Left kidney (tissue), 8 donors: ENCODE measurements at places on chromosomes 2 and 18.

- no peak for DNase-seq
Observed at GRCh38 chr2:241558532-241559322, at the start of gene BOK. Gene BOK, plus strand, starts transcription at chr2:241558745. Its CDS starts 739 bp downstream, at chr2:241559484.

DNA sequence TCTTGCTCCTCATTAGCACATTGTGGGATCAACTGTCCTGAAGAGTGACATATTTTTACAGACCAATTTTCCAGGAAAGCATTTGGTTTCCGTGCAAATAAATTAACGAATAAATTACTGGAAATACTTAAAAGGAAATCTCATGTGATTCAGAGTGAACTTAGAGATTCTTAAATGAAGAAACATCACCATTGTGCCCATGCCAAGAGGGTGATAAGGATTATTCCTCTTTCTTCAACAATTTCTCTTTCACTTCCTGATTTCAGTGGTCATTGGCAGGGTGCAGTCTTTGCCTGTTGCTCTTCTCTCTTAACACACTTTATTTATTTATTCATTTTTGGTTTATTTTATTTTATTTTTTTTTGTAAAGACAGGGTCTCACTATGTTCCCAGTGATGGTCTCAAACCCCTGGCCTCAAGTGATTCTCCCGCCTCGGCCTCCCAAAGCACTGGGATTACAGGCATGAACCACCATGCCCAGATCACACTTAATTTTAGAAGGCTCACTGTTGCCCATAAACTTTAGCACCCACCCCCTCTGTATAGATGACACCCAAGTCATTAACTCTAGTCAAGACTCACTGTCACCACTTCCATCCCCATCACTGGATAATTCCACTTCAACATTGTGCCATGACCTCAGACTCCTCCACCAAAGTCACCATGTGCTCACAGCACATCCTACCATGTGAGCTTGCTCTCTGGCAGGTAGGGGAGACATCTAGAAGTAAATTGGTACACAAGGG is 92.6 kb upstream of the CERS6 start:
- DNase-seq = no peak

DNA sequence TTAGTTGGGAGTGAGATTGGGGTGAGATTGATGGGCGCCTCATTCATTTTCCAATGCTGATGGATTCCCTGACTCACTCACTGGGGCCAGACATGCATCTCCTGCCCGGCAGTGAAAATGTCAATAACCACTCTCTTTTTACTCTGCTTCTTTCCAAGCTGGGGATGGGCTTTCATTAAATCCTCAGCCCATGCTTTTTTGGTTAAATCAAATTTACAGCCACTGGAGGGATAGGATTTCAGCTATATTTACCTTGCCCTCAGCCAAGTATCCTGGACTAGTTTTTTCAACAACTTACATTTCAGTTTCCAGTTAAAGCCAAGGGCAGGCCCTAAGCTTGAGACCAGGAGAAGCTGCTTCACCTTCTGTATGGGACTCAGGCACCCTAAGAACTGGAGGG is 162.8 kb downstream of the TSN start:
- DNase-seq = peak; percentile 25

GRCh38 chr2:118932949-118933348 is 9.0 kb upstream of the MARCO start:
- no peak for DNase-seq

DNA sequence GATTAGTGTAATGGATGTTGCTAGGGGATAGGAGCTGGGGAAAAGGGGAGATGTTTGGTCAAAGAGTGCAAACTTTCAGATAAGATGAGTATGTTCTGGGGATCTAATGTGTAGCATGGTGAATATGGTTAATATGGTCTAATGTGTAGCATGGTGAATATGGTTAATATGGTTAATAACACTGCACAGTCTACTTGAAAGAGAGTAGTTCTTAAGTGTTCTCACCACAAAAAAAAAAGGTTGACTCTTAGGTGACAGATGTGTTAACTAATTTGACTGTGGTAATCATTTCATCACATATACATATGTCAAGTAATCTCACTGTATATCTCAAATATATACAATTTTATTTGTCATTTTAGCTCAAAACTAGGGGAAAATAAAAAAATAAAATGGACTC is 121.3 kb upstream of the CD226 start:
- no peak for DNase-seq

DNA sequence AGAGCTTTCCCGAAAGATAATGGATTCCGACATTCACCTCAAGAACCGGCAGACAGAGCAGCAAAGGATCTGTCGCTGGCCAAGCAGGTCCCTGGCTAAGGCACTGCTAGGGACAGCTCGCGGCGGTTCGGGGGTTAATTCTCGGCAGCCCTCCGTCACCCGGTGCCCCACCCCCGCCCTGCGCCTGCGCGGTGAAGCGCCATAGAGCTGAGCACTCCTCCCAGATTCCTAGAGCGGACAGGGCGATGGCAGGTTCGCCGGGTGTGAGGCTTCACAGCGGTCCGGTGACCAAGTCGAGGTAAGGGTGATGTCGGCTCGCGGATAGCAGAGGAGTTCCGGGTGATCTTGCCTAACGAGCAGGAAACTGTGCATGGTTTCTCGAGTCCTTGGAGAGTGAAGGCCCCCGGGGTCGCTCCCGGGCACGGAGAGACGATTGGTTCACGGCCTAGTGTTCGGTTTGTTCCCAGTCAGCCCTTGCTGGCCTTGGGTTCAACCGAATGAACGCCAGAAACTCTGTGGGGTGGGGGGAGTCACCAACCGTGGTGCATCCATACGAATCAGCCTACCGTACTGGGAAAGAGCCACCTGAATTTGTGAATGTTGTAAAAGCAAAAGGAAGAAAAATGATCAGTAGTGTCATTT is at the start of gene ZSCAN30:
TSS of gene ZSCAN30 (minus strand) at position 136 of the 642 bp plus-strand sequence. CDS start 25,877 bp downstream, outside the sequence.
- DNase-seq = peak; percentile 95

DNA sequence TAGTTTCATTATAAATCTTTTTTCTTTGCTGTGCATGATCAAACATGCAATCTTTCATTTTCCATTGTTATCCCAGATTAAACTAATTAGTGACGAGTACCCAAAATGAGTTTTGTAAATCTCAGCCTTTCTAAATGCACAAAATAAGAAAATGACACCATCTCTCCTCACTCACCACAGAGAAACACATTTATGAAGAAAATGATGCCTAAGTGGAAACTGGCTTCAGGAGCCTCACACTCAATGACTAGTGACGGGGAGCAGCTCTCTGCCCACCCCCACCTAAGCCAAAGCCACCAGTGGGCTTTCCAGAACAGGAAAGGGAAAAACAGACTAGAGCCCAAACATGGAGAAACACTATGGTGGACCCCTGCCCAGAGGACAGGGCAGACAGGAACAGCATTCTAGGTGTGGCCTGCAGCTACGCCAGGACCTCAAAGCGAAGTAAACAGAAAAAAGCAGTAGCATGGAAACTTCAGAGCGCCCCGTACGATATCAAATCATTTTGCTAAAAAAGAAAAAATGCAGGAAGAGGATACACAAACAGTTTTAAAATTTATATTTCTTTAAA is 113.5 kb downstream of the RBMS1 start:
- DNase-seq = no peak

DNA sequence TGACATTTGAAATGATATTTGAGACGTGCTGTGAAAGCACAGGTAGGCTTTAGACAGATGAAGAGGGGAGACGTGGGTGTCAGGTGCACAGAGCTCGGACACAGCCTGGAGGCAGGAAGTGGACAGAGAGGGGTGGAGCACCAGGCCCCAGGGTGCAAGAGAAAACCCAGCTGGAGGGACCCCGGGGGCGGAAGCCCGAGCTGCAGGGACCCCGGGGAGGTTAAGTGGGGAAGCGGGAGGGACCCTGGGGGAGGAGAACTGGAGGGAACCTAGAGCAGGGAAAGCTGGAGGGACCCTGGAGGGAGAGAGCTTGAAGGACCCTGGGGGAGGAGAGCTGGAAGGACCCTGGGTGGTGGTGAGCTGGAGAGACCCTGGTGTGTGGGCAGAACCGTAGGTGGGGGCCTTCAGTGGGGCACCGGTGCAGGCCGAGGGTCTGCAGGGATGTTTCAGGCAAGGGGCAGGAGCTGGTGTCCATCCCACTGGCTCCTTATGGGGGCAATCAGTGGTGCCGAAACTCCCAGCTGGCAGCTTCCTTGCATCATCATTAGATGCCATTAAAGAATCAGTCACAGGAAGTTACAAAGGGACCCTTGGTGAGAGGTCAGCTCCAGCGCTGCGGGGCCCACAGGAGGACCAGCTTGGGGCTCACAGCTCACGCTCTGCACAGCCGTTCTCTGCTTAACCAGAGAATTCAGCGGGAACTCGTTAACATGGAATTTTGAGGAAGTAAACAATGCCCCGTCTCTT is 246.6 kb downstream of the EIPR1 start:
- no peak for DNase-seq

GRCh38 chr2:96344011-96344410 is 8.4 kb downstream of the NCAPH start:
- DNase-seq = no peak

GRCh38 chr18:51751901-51752300 is 554.4 kb upstream of the MEX3C start:
- DNase-seq = no peak

- no peak for DNase-seq
Observed at GRCh38 chr18:61643884-61644647, 248.7 kb downstream of the RNF152 start.

DNA sequence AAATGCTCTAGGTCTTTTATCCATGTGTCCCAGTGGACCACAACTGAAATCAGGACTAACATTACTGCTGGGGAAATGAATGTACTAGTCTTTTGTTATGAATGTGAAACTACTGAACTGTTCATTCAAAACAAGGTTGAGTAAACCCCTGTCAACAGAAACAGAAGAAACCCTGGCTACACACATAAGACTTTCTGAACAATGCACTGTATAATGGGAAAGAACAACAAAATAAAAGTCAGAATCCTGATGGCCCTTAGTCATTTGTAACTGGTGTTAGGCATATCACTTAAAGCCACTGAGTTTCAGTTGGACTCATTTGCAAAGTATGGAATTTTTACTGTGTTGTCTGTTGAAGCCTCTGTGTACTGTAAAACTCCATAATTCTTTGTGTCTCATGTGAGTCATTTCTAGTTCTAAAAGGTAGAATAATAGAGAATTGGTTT is 77.0 kb upstream of the UBXN4 start:
- no peak for DNase-seq

- DNase-seq = no peak
Observed at GRCh38 chr2:8803658-8804379, 33.6 kb downstream of the KIDINS220 start.

DNA sequence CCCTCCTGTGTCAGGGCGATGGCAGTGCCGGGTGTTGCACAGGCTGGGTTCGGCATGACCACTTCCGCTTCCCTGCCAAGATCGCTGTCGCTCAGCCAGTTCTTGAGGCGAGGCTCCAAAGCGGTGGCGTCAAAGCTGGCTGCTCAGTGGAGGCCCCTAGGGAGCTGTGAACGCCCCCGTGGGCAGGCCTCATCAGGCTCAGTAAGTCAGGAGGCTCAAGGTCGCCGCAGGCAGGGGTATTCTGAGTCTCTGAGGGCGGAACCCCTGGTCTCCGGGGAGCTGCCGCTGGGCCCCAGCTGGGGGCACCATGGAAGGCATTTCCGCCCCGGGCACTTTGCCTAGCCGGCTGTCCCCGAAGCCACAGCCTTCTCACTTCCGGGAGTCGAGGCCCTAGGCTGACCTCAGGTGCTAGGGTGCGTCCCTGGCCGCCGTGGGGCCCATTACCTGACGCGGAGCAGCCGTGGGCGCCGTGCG is 210.4 kb downstream of the SOCS6 start:
- DNase-seq = no peak

DNA sequence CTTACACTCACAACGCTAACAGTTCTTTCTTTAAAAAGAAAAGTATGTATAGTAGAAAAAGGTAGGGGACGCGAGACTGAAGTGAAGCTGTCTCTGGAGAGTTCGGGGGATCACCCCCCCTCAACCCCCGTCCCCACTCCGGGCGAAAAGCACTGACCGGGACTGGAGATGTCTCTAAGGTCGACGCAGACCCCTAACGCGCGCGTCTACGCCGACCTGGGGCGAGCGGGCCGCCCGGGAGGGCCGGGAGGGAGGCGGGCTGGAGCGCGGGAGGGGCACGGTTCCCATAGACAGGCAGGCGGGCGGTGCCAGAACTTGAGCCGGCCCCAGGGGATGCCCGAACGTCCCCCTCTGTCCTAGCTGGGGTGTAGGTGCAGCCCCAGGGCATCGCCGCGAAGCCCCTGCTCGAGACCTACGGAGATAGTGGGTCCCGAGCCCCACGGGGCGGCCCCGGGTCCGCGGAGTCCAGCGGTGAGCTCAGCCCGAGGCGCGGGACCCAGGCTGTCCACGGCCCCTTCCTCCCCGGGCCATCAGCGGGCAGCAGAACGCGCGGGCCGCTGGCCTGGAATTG is 82.2 kb downstream of the CHRNA1 start:
- DNase-seq = no peak

GRCh38 chr2:217370391-217370790 is 510.5 kb upstream of the TNP1 start:
- DNase-seq = no peak

DNA sequence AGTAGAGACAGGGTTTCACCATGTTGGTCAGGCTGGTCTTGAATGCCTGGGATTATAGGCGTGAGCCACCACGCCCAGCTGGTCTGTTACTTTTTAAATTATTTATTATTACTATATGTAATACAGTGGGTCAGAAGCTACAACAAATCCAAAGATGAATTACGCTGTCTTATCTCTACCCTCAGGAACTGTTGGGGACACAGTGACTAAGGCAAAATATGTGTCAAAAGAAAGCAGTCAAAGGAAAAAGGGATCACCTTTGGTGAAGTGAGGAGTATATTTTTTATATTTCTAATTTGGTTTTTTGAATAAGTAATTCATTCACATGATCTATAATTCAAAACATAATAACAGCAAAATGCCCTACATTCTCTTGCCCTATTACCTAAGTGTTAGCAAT is 4.7 kb downstream of the CREB1 start:
- DNase-seq = no peak

DNA sequence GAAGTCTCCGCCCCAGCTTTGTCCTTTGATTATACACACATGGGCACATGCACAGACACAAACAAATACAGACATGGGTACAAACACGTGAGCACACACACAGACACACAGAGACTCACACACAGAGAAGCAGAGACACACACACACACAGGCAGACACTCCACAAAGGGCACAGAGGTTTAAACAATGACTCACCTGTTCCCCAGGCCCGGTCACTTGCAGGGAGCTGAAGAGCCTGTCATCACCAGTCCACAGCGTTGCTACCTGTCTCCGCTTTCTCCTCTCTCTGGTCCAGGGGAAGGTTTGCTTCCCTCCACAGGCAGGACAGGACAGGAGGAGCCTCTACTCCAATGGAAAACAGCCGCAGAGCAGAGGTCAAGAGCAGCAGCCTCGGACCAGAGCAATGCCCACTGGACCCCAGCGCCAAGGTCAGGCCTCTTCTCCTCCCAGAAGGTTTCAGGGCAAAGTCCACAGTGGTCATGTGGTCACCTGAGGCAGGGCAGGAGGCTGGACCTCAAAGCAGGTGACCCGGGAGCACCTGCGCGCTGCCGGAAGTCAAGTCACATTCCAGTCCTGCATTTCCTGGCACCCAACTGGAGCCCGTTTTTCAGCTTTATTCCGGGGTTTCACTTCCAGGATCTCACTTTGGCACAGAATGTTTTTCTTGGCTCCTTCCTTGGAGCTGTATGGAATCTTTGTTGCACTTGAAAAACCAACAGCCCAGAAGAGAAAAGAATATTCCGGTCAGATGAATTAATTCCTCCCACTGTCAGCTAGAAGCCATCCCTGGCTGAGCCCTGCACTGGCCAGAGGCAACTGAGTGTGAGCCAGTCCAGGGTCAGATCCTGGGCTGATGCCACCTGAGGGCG is at the start of gene RAB17:
TSS of gene RAB17 (minus strand) at position 463 of the 869 bp plus-strand sequence. CDS start 4,580 bp downstream, outside the sequence.
- no peak for DNase-seq
